Uterus (tissue), 4 donors: ENCODE measurements at places on chromosomes 3 and 15.

DNA sequence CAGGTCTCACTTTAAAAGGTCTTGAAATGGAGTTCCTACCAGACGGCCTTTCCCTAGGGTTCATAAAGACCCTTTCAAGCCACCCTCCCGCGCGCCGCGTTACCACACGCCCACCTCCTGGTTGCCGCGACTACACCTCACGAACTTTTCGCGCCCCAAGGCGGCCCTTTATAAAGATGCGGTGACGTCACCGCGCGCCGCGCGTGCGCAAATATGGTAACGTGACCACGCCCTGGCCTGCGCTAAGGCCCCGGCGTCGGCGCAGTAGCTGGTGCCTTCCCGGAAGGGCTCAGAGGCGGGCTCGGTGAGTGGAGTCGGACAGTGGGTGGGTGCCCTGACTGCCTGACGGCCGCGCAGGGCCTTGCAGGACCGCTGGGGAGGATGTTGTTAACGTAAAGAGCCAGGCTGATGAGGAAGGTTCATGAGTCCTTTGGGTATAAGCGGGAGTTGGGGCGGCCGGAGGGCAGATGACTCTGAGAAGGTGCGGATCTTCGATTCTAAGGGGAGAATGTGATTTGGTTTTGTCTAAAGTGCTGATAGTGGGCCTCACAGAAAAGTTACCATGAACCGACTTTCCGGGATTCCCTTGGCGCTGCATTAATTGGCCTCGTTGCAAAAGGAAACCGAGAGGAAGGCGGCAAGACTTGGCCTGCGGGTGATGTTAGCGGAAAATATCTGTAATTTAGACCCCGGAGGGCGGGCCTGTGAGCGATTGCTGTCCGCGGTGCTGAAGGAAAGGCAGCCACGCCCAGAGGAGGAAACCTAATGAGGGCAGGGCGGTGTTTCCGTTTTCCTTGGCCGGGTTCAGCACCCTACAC, 54.4 kb downstream of the FEZF2 start:
- peak; percentile 64 for DNase-seq

- no peak for DNase-seq
Measured at GRCh38 chr3:69460034-69460433, 74.1 kb upstream of the FRMD4B start.

- no peak for DNase-seq
Measured at GRCh38 chr15:73075160-73075859, 23.0 kb downstream of the NEO1 start.

GRCh38 chr3:44478606-44479094, 1.2 kb upstream of the ZNF445 start:
- no peak for DNase-seq

DNA sequence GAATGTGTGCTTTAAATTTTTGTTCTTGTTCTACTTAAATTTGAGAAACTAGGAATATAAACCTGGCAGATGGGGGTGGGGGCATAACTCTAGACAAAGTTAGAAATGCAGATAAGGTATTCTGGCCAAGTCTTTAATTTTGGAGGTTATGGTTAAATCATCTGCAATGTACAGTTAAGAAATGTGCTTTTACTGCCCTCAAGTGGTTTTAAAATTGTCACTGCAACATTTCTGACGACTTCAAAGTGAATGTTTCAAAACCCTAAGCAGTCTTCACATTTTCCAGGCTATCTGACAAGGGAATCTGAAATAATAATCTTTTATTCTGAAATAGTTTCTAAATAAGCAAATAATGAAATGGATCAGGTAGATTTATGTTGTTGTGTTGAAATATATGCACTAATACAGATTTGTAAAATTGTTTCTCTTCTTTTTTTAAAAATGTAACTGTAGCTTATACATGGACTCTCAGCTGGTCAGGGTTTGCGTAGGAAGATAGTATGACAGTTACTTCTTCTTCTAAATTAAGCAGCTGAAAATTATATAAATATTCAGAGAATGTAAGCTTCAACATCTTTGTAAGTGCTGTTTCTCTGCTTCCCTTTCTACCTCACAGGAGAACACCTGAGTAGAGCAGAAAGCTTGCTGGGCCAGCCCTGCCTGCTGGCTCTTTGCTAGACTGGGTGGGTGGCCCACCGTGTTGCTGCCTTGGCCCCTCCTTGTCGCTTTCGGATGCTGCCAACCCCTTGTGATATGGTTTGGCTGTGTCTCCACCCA, 45.0 kb downstream of the SUCNR1 start:
- no peak for DNase-seq

GRCh38 chr15:49421991-49422390, 1.1 kb upstream of the FGF7 start:
- peak; percentile 39 for DNase-seq

GRCh38 chr3:127615631-127616305, 13.2 kb upstream of the PODXL2 start:
- DNase-seq = no peak

GRCh38 chr3:180229113-180229512, 192.4 kb upstream of the PEX5L start:
- no peak for DNase-seq

- DNase-seq = peak; percentile 28
Measured at GRCh38 chr3:107208100-107208499, 169.1 kb upstream of the CCDC54 start.

DNA sequence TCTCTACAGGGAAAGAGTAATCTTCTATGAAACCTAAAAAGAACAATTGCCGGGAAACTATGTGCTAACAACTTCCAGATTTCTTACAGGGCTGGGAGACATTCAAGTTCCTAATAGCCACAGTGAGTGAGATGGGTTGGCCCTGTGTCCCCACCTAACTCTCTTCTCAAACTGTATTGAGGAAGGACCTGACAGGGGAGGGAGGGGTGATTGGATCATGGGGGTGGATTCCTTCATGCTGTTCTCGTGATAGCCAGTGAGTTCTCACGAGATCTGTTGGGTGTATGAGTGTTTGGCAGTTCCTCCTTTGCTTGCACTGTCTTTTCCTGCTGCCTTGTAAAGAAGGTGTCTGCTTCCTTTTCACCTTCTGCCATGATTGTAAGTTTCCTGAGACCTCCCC, 958.7 kb downstream of the AGBL1 start:
- no peak for DNase-seq

- no peak for DNase-seq
Measured at GRCh38 chr3:197525706-197526105, 30.1 kb downstream of the BDH1 start.

- no peak for DNase-seq
Measured at GRCh38 chr3:55297706-55298105, 189.4 kb downstream of the WNT5A start.

- no peak for DNase-seq
Measured at GRCh38 chr3:38746641-38747040, 69.4 kb downstream of the SCN10A start.

GRCh38 chr15:51908316-51908715, 63.3 kb downstream of the LEO1 start:
- DNase-seq = no peak

DNA sequence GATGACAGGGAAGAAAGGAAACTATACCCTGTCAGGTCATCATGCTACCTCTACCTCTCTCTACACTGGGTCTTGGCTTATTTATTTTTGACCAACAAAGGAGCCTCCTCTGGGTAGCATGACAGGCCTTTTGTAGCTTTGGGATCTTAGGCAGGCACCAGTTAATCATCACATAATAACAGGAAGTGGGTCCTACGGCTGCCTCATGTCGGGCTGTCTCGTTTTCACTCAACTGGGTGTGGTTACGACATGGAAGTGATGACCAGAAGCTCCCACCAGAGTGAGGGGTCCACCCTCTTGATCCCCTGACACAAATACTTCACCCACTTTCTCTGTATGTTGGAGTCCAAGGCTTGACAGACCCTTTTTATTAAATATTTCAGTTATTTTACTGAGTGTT, 105.3 kb downstream of the CD47 start:
- DNase-seq = no peak

DNA sequence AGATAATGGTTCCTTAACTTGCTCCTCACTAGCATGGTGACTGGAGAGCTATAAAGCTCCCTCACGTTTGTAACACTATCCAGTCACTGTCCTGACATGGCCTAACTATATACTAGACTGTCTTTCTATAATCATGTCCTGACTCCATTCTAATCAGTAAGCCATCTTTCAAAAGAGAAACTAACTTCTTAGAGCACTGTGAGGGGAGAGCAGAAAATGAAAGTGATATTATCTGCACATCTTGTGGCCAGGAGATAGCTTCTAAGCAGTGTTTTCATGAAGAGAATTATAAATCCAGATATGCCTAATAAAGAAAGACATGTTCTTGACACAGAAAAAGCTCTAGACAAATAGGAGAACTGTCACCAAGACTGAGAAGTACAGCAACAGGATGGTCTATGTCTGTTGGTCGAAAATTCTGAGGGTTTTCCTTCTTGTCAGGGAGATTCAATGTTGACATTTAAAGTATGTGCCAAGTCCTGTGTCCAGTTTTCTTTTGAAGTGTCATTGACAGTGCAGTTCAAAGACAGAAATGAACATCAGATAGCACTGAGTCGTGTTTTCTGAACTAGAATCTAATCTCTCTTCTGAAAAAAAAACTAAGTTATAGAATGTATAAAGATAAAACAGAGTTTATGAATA, 230.6 kb upstream of the PEX5L start:
- no peak for DNase-seq

DNA sequence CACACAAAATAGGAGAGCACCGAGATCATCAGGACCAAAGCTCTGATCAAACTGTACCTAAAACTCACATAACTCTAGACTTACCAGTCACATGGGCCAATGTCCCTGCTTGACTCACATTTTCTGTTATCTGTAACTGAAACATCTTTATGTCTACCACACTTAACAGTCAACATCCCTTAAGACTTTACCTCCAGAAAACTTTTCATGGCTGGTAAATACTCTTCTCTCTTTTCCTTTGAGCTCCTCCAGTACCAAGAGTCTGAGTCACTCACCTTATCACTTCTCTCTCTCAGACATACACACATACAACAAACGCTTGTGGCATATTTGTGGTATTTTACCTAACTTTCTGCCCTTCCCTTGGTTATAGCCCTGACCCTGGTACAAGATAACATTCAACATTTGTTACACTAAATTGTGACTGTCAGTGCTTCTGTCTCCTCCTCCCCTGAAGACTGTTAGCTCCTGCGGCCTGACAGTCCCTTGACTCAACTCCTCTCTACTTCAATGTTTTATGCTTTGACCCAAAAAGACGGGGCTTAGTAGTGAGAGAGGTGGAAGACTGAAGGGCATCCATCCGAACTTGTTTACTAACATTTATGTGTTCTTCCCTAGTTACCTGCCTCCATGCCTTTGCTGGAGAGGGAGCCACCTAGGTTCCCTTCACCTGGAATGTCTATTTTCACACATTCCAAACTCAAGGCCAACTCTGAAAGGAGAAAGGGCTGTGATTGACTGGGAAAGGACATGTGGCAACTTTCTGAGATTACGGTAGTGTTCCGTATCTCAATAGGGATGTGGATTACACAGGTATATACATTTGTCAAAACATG, 3.7 kb upstream of the EFHB start:
- DNase-seq = no peak

GRCh38 chr3:180913581-180914404, 1.3 kb downstream of the FXR1 start:
- no peak for DNase-seq

DNA sequence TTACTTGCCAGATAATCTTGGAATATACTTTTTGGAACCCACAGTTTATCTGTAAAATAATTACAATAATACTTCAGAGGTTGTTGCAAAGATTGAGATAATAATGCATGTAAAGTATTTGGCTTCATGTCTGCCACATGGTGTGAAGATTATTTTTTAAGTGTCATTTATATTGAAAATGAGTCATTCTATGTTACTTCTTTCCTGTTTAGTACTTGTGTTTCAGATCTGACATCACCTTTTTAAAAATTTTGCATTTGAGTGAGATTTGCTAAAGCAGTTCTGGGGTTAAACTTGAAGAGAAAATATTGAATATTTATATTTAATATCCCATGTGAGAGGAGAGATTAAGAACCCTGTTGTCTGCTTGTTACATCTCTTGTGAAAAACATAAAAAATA, 31.2 kb downstream of the IQGAP1 start:
- DNase-seq = no peak

DNA sequence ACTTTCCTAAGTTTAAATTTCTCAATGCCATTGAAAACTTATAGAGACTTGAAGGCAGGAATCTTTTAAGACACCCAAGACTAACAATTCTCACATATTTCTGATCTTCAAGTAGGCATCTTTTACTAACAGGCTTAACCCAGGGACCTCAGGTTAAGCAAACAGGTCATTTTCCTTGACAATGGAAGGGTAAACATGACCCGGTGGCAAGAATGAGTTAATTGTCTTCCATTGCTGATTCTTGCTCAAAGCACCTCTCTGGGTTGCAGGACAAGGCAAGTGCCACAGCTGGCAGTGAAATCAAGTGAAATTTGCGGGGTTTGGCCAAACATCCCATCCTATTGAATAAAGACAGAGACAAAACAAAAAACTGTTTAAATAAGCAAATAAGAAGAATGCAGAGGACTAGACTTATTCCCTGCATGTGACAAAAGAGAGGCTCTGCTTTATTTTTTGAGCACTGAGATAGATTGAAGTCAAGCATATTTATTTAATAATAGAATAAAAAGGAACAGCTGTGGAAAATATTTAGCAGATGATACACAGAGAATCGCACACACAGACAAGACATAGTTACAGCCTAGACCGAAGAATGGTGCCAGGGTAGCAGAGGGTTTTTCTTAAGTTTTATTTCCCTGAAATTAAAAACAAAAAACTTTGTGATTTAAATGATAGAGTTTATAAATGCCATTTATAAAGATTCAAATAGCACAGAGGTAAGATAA, 56.0 kb upstream of the MITF start:
- no peak for DNase-seq

GRCh38 chr3:184366619-184367289, 5.2 kb downstream of the POLR2H start:
- no peak for DNase-seq

DNA sequence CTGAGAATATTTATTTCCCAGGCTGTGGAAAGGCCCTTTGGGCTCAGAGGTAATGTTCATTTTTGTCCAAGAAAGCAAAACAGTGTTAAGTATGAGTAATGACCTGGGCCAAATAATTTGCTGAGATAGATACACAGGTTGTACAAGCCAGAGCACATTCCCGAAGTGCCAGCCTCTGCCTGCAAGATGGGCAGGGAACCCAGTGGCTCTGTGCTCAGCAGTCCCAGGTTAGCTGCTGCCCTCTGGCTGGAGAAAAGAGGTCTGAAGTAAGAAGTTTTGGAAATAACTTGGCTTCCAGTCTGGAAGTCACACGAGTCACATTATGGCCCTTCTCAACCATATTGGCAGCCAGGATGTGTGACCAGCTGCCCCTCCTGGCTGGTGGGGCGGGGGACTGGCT, 20.2 kb downstream of the MYZAP start:
- DNase-seq = peak; percentile 39

DNA sequence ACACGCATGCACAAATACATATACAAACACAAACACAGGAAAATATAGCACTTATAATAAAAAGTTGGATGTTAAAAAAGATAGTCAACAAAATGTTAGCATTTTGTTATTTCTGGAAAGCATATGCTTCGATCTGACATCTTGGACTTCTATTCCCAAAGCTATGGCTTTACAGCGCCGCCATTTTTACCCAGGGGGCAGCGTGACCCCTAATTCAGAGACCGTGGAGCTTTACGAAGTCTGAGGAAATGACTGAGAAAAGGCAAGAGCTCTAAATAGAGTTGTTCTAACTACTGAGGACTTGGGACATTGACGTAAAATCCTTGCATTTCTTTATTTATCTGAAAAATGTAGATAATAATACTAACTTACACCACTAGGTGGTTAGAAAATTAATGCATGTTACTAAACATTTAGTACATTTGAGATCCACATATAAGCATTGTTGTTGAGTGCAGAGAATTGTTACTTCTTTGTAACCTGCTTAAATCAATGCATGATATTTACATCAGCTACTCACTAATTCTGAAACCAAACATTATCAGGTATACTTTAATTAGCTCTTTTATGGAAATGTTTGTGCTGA, 155.4 kb downstream of the TP63 start:
- no peak for DNase-seq

GRCh38 chr3:138768125-138768524, 66.6 kb downstream of the PIK3CB start:
- no peak for DNase-seq
